ENCODE measurements at places on chromosomes 12 and 14.

DNA sequence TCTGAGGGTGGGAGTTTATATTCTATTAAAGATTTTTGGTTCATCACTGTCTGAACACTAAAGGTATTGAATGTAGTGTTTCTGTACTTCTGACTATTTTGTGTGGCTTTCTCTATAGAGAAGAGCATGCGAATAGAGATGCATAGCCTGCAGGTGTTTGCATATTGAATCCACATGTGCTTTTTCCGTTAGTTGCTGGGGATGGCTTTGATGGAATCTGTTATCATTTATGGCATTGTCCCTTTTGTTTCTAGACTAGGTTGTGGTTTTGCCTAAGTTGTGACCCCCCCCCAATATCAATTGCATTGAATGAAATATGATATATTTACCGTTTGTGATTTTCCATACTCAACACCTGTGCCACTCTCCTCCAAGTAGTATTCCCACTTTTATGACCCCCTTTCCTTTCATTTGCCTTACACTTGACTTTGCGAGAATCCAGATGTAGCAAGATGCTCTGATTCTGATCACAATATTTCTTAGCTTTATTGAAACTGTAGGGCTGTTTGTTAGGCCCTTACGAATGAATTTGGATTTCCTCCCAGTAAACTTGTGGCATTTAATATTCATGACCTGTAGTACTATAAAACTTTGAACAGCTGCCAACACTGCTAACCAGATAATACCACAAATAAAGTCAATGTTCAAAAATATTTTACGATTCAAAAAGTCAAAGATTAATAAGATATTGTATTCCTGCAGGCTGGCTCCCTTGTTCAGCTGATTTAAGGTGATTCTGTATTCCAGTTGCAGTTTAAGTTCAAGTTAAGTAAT is 176.4 kb downstream of the TMTC2 start:
- no peak for DNase-seq

GRCh38 chr14:65137648-65138307 is 35.5 kb upstream of the MAX start:
- no peak for DNase-seq

GRCh38 chr12:126389220-126389841 is 1324.1 kb downstream of the AACS start:
- no peak for DNase-seq

GRCh38 chr14:57578801-57579200 is 85.1 kb upstream of the CCDC198 start:
- DNase-seq = no peak

- no peak for DNase-seq
Measured at GRCh38 chr14:72744416-72745120, 149.3 kb downstream of the DPF3 start.

GRCh38 chr14:73173092-73173735 is 36.9 kb downstream of the PSEN1 start:
- no peak for DNase-seq

GRCh38 chr14:64817631-64818030 is 62.1 kb downstream of the SPTB start:
- no peak for DNase-seq

DNA sequence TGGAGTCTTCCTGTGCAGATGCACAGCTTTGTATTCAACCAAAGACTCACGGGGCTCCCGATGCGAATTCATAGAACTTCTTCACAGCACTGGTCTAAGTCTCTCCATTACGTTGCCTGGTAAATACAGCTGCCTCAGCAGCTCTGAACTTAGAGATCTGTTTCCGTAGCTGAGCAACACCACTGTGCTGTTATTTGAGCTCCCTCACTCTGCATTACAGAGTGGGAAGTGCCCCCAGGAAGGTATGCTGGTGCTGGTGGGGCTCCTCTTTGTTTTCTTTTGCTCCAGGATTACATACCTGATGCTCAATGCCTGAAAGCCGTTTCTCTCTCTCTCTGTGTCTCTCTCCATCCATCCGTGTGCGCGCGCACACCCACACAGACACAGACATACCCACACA is 227.5 kb upstream of the RMST start:
- DNase-seq = no peak

GRCh38 chr12:112969547-112970306 is 8.6 kb upstream of the OAS2 start:
- DNase-seq = no peak

- peak; percentile 33 for DNase-seq
Measured at GRCh38 chr14:90903101-90903500, 86.9 kb upstream of the TTC7B start.

- no peak for DNase-seq
Measured at GRCh38 chr12:3802721-3803120, 49.8 kb upstream of the CRACR2A start.

DNA sequence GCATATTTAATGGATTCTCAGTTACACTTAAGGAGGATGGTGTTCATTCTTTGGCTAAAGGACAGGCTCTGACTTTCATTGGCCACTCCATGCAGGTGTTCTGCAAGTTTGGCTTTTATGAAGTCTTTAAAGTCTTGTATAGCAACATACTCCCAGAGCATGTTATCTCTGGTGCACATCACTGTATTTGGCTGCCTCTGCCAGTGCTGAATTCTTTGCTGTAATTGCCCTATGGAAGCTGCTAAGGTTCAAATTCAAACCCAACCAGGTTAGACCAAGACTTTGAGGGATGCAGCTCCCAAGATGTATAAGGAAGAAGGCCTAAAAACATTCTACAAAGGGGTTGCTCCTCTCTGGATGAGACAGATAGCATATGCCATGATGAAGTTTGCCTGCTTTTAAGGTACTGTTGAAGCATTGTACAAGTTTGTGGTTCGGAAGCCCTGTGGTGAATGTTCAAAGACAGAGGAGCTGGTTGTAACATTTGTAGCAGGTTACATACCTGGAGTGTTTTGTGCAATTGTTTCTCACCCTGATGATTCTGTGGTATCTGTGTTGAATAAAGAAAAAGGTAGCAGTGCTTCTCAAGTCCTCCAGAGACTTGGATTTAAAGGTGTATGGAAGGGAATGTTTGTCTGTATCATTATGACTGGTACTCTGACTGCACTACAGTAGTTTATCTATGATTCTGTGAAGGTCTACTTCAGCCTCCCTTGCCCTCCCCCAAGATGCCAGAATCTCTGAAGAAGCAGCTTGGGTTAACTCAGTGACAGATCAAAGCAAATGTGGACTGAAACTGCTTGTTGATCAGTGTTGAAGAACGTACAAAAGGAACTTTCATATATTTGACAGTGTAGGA is 19.4 kb downstream of the TMEM116 start:
- DNase-seq = peak; percentile 30

- no peak for DNase-seq
Measured at GRCh38 chr12:95960241-95960640, 17.1 kb downstream of the AMDHD1 start.

GRCh38 chr14:77844802-77845201 is 44.9 kb downstream of the ADCK1 start:
- no peak for DNase-seq

DNA sequence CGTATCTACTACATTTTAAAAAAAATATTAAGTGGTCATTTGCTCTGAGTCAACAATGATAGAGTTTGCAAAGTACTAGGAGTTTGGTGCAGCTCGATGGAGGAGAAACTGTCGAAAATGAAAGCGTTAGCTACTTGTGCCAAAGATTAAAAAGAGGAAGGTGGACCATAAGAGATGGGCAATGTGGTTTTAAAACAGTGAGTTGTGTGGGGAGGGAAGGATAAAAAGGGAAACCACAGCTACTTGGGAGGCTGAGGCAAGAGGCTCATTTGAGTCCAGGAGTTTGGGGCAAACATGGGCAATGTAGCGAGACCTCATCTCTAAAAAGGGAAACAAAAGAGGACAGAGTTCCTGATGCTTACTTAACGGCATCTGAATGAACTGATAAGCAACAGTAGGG is 18.2 kb upstream of the STRAP start:
- DNase-seq = no peak

DNA sequence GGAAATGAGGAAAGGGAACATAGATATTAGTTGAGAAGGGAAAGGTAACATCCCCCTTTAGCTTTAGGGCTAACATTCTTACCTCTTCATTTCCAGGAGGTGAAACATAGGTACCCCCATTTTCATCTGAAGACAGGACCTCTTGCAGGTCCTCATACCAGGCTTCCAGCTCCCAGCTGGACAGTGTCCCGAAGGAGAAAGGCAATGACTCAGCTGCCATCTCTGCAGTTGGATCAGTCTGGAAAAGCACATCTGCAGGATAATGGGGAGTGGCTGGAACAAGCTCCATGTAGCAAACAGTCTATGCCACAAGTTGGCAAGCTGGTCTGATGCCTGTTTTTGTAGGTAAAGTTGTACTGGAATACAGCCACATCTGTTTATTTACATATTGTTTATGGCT is 3.1 kb downstream of the DDIT3 start:
- no peak for DNase-seq

GRCh38 chr12:44286821-44287505 is 451.1 kb downstream of the TMEM117 start:
- no peak for DNase-seq

DNA sequence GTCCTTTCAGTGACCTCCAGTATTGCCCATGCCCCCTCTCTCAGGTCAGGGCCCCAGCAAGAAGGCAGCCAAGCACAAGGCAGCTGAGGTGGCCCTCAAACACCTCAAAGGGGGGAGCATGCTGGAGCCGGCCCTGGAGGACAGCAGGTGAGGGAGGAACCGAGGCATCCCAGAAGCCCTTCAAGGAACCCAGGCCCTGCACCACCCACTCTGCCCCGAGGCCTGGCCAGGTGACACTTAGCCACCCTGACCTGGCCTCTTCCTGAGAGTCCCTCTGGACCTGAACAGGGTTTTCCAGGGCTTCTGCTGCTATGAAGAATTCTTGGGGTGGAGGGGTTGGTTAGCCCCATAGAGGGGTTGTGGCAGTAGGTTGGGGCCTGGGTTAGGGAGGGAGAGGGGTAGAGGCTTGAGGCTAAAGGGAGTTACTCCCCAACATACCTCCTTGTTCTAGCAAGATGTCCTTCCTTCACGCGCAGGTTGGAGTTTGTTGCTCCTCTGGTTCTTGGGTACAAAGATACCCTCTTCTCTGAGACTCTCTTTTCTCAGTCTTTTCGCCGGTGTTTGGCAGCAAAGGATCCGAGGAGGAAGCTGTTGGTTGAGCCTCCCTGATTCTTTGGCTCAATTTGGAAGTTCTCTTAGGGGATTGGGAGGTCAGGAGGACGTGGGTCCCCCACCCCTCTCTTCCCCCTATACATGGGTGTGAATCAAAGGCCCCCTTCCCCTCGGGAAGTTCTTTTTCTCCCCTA is 2.1 kb downstream of the TARBP2 start:
- no peak for DNase-seq

- DNase-seq = no peak
Measured at GRCh38 chr12:104304261-104305009, 896 bp downstream of the EID3 start.

DNA sequence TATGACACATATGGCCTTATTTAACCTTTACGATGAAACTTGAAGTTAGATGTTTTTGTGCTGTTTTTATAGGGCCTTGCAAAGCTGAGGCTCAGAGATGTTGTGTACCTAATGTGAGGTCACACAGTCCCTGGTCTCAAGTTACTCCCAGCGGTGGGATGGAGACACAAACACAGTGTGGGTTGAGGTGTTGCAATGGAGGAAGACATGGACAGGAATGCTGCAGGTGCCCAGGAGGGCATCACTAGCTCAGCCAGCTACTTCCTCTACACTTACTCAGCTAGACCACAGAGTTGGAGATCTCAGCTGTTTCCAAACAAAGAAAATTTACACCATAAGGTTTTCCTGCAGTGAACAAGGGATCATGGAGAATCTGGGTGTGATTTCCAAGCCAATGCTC is 15.5 kb downstream of the LHX5 start:
- DNase-seq = no peak

- DNase-seq = no peak
Measured at GRCh38 chr12:13044906-13045299, 722 bp downstream of the FAM234B start.

DNA sequence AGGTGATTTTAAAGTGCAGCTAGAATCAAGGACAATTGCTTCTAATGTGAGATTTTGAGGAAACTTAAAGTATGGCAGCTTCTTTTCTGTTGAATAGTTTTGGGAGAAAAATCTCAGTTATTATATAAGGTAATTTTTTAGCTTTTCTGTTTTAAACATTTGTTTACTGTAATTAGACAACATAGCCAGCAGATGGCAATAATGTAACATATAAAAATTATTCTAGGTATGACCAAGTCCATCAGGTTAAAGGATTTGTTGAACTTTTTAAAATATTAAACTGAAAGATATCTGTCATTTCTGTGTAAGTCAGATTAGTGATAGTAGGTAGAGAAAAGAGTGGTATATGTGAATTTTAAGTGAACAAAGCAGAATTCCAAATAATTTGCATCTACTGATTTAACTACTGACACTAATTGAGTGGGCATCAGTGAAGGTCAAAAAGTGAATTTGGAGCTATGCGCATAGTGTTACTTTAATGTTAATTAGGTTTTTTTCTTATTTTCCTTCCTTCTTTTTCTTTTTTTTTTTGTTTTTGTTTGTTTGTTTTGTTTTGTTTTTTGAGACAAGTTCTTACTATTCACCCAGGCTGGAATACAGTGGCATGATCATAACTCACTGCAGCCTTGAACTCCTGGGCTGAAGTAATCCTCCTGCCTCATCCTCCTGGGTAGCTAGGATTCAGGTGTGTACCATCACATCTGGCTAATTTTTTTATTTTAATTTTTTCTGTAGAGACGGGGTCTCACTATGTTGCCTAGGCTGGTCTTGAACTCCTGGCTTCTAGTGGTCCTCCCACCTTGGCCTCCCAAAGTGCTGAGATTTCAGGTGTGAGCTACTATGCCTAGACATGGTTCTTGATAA is 18.6 kb downstream of the PRORP start:
- DNase-seq = no peak

DNA sequence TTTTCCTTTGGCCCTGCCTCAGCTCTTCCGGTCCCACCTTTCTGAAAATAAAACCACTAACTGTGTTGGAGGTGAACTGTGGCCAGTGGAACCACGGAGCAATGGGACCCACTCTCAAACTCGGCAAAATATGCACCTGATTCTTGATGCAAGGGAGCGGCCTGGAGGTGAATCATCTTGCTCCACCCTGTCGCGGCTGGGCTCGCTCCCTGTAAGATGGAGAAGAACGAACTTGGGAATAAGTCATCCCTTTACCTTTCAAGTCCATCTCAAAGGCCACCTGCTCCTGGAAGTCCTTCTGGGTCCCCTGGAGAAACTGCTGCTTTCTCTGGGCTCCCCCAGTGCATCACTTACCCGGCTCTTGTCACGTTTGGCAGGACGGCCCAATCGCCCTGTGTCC is 309.9 kb downstream of the BCL11B start:
- DNase-seq = no peak

GRCh38 chr12:29556363-29556762 is 58.9 kb upstream of the OVCH1 start:
- DNase-seq = no peak

DNA sequence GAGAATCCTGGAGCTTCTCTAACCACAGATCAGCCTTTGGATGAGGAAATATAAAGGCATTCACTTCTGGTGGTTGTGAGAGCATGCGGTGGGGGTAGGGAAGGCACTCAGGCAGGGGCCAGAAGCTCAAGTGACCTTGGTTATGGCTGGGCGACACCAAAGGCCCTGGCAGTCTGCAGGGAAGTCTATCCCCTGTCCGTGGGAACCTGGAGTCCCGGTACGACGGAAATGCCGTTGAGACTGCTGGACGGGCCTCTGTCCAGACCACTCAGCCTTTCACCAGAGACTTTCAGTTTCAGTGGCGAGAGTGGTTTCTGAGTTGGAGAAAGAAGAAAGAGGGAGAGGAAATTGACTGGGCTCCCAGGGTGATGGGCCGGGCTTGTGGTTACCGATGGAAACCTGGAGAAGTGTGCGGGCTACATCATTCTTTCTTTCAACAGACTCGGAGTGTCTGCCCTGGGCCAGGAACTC is 20.9 kb downstream of the ISCA2 start:
- no peak for DNase-seq

- DNase-seq = no peak
Measured at GRCh38 chr14:98189944-98190343, 1082.1 kb downstream of the BCL11B start.

- no peak for DNase-seq
Measured at GRCh38 chr12:18907728-18908127, 169.8 kb downstream of the CAPZA3 start.
